ENCODE measurements at places on chromosomes 4 and X.

GRCh38 chrX:68895341-68895755 is 66.5 kb downstream of the EFNB1 start:
- DNase-seq: no peak

DNA sequence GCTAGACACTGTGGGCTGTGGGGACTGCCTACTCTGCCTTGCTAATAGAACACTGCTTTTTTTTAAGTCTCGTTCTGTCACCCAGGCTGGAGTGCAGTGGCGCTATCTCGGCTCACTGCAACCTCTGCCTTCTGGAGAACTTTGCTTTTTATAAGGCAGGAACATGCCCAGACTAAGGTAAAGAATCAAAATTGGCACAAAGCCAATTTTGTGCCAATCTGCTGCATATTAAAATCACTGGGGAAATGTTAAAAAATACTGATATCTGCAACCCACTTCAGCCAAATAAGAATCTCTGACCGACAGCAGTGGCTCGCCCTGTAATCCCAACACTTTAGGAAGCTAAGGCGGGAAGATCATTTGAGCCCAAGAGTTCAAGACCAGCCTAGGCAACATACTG is 36.5 kb upstream of the CEP135 start:
- DNase-seq: no peak

GRCh38 chrX:47540754-47541538 is 20.1 kb upstream of the ARAF start:
- DNase-seq: no peak

DNA sequence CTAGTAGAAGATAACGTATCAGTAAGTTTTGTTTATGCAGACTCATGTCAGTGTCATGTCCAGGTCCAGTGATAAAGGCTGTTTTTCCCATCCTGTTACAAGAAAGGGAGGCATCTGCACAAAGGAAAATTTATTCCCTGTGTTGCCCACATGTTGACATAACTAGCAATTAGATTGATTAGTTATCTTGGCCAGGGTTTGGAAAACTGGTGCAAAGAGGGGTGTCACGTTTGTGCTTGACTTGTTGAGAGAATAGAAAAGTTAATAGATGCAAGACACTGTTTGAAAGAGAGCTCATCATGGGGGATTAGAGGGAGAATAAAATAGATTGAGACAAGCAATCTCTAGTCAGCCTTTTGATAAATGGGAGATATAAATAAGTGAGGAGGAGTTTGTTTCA is 1357.0 kb upstream of the AGA start:
- DNase-seq: no peak

- no peak for DNase-seq
Measured at GRCh38 chrX:43899878-43900815, 17.9 kb upstream of the MAOB start.

DNA sequence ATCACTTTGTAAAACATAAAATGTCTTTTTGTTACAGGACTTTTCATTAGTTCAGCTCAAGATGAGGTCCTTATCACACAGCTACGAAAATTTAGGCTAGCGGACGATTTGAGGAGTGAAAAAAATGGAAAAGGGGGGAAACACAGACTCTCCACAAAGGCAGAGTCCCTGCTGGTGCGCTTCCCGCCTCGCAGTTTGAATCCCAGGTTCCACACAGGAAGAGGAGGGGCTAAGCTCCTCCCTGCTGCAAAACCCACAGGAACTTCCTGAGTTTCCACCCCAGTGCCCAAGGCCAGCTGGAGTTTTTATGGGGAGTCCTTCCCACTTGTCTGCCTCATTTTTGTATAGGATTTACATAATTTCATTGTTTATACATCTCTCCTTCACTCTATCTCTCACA is 11.2 kb downstream of the ADAM29 start:
- DNase-seq: no peak

DNA sequence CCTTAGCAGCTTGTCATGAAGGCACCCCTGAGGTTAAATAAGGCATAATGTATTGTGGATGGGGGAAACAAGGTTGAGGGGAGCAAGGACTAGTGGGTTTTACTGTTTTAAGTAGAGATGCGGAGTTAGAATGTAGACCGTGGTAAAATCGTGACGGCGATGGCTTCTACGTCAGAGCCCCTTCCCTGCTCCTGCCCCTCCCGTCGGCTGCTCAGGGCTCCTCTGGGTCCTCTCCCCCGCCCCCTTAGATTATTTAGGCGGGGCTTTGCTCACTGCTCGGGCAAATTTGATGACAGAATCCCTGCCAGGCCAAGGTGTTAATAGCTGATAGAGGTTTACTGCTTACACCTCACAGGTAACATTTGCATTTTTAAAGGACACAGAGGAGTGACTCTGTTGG is 2.3 kb downstream of the FRMPD3 start:
- no peak for DNase-seq

DNA sequence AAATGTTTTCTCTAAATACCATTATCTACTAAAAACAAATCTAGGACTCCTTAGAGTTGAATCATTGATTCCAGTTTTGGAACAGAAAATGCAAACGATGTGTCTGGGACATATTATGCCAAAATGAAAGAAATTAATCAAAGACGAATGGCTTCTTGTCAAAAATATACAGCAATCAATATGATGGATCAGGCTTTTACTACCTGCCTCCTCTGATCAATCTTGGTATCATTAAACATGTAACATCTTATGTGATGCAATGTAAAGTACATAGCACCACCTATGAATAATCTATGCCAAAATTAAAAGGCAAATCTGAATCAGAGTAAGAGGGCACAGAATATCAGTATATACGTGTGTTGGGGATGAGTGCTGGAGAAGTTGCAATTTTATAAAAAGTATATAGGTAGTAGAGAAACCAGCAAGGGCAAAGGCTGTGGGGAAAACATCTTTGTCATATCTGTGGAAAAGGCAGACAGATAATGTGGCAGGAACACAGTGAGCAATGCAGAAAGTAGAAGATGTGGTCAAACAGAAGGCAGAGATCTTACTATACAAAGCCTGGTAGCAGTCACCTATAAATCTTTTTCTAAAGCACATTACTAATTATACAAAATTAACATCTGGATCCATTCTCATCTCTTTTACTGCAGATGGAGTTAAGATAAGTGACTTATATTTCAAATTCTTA is 152.7 kb downstream of the ANTXR2 start:
- no peak for DNase-seq

DNA sequence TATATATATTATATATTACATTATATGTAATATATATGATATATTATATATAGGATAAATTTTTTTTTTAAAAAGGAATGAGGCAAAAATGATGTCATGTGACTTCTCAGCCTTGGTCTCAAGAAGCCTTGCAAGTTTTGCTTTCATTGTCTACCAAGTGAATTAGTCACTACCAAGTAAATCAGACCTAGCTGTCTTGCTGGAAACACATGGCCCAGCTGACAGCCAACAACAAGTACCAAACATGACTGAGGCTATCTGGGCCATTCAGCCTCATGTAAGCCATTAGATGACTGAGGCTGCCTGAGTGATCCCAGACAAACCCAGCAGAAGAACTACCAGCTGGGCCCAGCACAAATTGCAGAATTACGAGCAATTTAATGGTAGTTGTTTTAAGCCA is 44.9 kb downstream of the HAND2 start:
- no peak for DNase-seq

DNA sequence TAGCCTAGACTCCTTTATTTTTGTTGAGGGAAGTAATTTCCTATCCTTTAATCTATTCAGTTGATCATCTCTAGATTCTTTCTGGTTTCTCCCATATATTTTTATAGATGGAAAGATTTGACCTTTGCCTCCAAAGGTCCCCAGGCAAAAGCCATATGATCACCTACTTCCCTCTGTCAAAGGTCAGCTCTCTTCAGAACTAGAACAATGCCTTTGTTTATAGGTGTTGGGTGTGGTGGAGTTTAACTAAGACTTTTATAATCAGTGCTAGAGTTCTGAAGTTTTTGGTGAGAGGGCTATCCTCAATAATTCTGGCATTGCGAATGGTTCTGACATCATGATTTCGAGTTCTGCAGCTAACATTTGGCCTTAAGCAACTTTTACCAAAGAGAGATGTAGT is 19.0 kb upstream of the DCAF8L2 start:
- no peak for DNase-seq

- DNase-seq: no peak
Measured at GRCh38 chr4:100087743-100088142, 102.5 kb downstream of the DDIT4L start.

DNA sequence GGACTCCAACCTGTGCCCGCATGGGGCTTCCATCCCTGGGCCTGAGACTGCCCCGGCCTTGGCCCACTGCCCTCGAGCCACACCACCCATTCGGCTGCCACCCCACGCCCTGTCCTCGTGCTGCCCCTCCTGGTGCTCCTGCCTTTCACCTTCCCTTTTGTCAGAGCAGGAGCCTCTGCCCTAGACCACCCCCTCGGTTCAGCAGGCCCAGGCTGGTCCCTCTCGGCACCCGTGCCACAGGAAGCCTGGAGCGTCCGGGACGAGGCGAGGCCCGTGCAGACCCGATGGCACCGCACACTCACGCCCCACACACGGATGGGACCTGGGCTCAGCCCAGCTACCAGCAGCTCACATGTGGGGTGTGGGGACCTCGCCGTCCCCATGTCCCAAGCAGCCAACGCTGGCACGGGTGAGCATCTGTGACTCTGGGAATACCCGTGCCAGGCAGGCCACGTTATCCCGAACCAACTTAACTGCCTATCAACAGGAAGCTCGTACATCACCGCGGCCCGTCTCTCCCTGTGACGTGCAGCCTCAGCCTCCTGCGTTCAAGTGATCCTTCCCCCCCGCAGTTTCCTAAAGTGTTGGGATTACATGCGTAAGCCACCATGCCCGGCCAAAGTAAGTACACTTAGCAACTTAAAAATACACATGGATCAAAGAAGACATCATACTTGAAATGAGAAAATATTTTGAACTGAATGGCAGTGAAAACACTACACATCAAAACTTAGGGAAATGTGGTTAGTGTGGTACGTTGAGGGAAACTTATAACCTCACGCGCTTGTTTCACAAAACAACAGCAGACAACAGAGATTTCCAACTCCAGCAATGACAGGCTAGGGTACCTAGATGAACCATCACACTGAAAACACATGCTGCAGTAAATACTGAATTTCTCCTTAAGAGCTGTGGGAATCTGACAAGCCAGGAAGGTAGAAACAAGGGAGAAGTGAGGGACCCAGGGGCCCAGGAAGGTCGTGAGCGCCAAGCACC is 29.0 kb downstream of the LRPAP1 start:
- DNase-seq: no peak

- no peak for DNase-seq
Measured at GRCh38 chrX:78327370-78328086, at the start of gene CYSLTR1. CYSLTR1 (minus strand) TSS chrX:78327611; CDS start chrX:78273746, 53,865 bp downstream.

GRCh38 chrX:108584617-108585211 is 145.1 kb downstream of the COL4A5 start:
- DNase-seq: no peak

DNA sequence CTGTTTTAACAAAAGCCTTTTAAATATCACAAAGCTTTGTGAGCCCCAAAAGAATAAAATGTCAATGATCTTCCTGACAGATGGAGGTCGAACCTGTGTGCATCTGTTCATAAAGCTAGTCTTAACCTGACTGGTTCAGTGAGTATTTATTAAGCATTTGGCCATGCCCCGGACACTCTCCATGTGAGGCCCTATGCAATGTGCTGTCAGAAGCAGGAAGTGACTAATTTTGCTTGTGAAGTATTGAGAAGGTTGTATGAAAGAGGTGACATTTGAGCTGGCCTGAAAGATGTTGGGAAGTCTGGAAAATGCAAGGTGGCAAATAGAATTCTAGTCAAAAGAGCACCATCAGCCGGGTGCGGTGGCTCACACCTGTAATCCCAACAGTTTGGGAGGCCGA is 171.4 kb downstream of the MSL3 start:
- DNase-seq: no peak

GRCh38 chr4:168550064-168550766 is 53.4 kb downstream of the PALLD start:
- DNase-seq: no peak

GRCh38 chr4:52646741-52647140 is 12.4 kb downstream of the USP46 start:
- no peak for DNase-seq

- DNase-seq: no peak
Measured at GRCh38 chrX:147916375-147916968, 4.8 kb downstream of the FMR1 start.

- no peak for DNase-seq
Measured at GRCh38 chrX:56797574-56798338, 68.7 kb downstream of the NBDY start.

DNA sequence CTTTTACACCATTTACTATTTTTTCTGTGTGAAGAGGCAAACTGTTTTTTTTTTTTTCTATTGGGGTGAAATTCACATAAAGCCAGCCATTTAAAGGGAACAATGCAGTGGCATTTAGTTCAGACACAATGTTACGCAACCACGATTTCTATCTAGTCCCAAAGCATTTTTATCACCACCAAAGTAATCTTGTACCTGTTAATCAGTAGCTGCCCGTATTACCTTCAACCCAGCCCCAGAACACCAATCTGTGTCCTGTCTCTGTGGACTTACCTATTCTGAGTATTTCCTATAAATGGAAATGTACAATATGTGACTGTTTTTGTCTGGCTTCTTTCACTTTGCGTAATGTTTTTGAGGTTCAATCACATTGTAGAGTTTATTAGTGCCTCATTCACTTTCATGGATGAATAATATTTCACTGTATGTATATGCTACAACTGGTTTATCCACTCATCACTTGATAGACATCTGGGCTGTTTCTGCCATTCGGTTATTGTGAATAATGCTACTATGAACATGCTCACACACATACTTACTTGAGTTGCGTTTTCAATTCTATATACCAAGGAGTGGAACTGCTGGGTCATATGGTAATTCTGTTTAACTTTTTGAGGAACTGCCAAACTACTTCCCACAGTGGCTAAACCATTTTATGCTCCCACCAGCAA is 116.2 kb downstream of the CDS1 start:
- no peak for DNase-seq

DNA sequence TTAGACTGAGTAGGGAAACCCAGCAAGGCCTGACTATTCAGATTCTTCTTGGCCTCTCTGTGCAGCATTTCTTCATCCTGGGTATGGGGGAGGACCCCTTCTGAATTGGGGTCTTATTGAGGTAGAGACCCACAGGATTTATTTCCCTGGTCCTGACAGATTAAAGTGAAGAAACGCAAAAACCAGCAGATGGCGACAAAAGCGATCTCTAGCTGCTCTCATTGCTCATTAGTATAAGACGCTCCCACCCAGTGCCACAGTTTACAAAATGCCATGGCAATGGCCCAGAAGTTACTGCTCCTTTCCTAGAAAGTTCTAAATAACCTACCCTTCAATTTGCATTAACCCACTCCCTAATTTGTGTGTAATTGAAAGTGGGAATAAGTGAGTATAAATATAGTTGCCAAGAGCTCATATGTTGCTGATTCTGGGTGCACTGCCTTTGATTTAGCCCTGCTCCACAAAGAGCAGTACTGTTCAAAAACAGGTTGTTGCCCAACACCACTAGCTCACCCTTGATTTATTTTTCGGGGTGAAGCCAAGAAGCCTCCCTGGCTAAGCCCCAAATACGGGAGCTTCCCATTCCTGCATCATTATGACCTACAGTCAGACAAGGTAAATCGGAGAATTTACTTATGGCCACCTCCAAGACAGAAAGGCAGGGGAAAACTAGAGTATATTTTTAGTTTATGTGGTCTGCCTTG is 3.7 kb upstream of the BEX4 start:
- no peak for DNase-seq

- no peak for DNase-seq
Measured at GRCh38 chr4:11669156-11669555, 240.5 kb upstream of the HS3ST1 start.

GRCh38 chr4:184145596-184145995 is 72.1 kb downstream of the ENPP6 start:
- DNase-seq: no peak
